ENCODE measurements at places on chromosomes 11 and 22.

GRCh38 chr11:57357856-57358255, 19.7 kb downstream of the P2RX3 start:
- no peak for DNase-seq

DNA sequence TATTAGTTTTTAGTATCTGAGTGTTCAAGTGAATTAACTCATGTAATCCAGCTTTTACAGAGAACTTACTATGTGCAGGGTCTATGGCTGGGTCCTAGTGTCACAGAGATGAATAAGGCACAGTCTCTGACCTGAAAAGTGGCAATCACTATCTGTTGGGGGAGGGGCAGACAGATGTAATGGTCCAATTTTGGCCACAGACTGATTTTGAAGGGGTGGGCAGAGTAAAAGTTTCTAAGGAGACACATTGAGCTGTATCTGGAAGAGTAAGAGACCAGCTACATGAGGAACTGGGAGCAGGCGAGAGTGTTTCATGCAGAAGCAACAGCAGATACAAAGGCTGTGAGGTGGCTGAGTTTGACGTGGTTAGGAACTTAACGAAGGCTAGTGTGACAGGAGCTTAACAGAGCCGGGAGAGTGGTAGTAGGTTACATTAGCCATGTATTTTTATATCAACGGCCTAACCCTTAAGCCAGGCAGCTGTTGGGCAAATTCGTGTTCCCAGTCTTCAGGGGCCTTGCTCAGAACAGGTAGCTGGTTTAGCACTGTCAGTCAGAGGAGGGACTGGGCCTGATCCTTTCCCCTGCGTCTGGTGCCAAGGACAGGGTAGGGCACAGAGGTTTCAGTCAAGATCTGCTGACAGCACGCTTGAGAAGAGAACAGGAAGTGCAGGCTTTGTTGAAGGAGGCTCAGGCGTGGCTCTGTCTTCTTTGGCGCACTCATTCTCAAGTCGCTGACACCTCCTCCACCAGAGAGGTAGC, 1.4 kb upstream of the STIM1 start:
- no peak for DNase-seq

- DNase-seq, result no peak
Measured at GRCh38 chr11:76077575-76078150, 128.6 kb downstream of the WNT11 start.

- no peak for DNase-seq
Measured at GRCh38 chr22:27605390-27605789, 196.2 kb downstream of the MN1 start.

DNA sequence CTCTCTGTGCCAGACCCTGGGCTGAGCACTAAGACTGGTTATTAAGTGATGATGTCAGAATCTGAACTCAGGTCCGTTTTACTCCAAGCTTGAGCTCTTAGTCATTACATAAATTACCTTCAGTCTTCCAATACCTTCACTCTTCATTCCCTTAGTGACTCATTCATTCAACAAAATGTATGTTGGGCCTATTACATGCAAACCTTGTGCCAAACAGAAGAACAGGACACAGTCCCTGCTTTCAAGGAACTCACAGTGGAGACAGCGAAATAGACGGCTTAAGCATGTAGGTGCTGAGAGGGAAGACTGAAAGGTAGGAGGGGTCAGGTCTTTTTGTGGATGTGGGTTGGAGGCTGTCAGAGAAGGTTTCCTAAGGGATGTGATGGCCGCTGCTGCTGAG, 3.3 kb downstream of the KCTD14 start:
- DNase-seq, result no peak

- DNase-seq, result no peak
Measured at GRCh38 chr11:76859708-76860227, 950 bp upstream of the ACER3 start.

- DNase-seq, result no peak
Measured at GRCh38 chr11:11366793-11367192, 13.7 kb upstream of the CSNK2A3 start.

DNA sequence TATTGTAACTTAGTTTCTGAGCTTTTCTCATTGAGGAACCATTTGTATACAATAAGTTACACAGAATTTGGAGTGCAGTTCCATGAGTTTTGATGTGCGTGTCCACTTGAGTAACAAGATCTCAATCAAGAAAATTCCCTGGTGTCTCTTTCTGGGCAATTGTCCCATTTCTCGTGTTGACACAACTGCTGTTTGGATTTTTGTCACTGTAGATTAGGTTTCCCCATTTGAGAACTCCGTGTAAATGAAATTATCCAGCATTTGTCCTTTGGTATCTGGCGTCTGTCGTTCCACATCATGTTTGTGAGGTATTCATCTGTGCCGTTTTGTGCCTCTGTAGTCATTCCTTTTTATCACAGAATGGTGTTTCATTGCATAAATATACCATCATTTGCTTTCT, 547.0 kb downstream of the TBC1D22A start:
- DNase-seq, result no peak

- no peak for DNase-seq
Measured at GRCh38 chr22:41047801-41048211, 44.6 kb upstream of the EP300 start.

- DNase-seq, result no peak
Measured at GRCh38 chr11:102583141-102583873, 41.8 kb downstream of the MMP20 start.

DNA sequence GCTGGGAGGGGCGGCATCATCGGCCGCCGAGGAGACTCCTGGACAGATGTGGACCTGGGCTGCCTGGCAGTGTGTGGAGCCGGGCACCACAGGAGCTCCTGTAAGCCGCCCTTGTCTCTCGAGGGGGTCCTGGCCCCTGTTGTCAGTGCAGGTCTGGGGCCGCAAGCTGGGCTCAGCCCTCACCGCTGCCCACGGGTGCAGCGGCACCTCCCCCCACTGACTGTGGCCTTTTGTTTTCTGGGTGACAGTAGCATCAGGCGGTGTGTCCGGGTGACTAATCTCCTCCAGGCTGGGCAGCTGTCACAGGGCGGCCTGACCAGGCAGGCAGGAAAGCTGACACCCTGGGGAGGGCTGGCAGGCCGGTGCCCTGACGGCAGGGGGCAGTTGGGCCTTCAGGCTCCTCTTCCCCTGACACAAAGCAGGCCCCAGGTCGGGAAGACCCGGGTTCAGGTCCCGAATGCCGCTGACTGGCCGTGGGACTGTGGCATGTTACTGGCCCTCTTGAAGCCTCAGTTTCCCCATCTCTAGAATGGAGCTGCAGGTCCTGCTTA, 16.3 kb downstream of the DGKZ start:
- DNase-seq, result no peak

DNA sequence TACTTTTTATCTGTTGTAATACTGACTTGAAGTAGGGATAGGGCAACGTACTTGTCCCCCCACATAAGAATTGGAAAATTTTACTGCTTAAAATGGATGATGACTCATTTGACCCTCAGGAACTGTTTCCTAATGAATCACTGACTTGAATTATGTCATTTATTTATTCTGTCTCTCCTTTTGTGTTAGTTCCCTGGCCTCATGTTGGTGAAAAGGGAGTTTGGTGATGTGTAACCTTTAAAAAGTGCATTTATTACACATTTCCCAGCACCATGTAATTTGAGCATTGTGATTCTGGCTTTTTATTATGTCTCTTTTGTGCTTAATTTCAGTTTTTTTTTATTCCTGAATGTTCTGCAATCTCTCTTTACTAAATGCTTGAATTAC, 20.3 kb upstream of the PGM2L1 start:
- DNase-seq, result no peak

- no peak for DNase-seq
Measured at GRCh38 chr11:64826578-64827450, 16.5 kb upstream of the MEN1 start.

DNA sequence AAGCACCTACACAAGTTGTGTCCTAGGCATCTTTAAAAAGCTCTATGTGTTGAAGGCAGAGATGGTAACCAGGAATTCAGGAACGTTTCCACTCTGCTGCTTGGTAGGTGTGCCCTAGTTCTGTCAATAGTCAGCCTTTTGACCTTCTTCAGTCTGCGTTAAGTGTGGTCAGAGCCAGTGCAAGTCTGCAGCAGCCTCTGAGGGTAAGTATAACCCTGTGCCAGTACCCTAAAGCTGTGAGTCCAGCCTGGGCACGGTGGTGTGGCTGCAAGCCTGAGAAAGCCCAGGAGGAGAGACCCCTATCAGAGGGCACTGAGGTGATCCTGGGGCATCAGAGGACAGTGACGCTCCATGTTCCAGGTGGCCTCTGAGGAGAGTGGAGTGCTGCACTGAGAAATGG, 76.8 kb upstream of the ADORA2A start:
- no peak for DNase-seq
